ENCODE measurements at places on chromosomes 5 and 9.

- no peak for DNase-seq
These were observed 119.7 kb upstream of the TARS1 start for GRCh38 chr5:33321026-33321425.

GRCh38 chr9:80066931-80067330, 495.2 kb downstream of the TLE4 start:
- DNase-seq, result no peak

- no peak for DNase-seq
These were observed 287.6 kb upstream of the MSX2 start for GRCh38 chr5:174436750-174437149.

- no peak for DNase-seq
These were observed 1045.0 kb upstream of the DMAC1 start for GRCh38 chr9:8844549-8844948.

DNA sequence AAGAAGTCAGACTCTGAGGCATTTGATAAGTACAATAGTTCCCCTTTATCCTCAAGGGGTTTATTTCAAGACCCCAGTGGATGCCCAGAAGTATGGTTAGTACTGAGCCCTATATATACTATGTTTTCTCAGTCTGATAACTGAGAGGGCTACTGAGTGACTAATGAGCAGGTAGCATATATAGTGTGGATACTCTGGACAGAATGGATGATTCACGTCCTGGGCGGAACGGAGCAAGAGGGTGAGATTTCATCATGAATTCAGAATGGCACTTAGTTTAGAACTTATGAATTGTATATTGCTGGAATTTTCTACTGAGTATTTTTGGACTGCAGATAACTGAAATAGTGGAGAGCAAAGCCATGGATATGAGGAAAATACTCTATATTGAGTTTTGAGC, 457.6 kb downstream of the PLK2 start:
- DNase-seq, result no peak

- DNase-seq, result no peak
These were observed 87.7 kb downstream of the NSUN2 start for GRCh38 chr5:6545036-6545693.

DNA sequence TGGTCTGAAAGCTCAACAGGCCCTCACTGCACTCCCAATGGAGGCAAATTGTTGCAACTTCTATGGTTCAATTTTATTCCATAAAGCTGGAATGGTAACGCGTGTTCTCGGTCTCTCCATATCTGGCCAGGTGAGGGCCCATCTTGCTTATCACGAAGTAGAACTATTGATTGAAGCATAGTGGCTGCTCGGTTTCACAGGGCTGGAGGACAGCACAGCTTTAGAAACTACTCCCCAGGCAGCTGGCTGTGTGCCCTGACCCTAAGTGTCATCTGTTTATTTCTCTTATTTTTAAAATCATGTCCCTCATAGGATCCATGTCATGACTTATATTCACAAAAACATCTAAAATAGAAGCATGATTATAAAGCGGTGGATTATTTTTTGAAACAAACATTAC, 223.4 kb downstream of the NPR3 start:
- DNase-seq, result no peak

DNA sequence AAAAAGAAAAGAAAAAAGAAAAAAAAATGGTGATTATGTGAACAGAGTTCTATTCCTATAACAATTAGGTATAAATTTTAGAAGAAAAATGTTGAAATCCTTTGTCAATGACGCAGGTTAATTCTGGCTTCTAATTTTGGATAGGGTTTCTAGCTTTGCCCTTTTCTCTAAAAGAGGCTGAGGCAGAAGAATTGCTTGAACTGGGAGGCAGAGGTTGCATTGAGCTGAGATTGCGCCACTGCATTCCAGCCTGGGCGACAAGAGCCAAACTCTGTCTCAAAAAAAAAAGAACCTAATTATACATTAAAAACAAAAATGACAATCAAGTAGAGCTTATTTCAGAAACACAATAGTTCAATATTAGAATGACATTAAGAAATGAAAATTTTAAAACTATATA, 2.9 kb downstream of the STXBP1 start:
- DNase-seq, result no peak

DNA sequence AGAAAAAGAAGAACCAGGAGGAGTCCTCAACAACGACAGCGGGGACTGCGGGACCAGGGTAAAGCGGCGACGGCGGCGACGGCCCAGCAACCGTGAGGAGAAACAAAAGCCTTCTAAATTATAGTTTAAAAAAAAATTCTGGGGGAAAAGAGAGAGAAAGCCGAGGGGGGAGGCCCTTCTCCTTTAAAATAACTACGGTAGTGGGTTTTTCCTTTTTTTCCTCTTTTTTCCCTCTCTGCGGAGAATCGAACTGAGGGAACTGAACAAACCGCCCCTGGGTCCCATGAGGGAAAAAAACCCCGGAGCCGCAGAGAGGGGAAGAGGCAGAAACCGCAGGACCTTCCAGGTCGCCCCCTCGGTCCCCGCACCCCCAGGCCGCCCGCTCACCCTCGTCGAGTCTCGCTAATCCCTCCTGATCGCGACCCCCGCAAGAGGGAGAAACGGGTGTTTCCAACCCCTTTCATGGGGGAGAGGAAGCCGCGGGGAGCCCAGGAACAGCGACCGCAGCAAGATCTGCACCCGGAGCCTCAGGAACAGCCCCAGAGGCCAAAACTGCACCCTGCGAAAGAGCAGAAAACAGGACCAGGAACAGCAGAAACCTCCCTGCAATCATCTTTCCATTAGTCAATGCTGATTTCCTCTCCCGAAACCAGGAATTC, 453 bp downstream of the CPEB4 start:
- no peak for DNase-seq

DNA sequence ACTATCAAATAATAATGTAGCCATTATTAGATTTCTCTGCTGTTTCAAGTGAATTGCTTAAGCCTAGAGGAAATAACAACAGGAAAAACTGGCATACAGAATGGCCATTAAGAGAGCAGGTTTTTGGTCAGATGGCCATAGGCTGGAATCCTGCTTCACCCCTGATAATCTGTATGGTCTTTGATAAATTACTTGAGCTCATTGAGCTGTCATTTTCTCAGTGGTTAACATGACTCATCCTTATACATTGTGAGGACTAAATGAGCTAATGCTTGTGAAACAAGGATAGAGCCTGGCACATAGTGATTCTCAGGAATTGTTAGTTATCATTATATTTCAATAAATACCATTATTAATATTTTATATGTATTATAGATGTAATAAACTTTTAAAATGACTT, 516.5 kb downstream of the KIF4B start:
- DNase-seq, result no peak

Data from activated CD8-positive, alpha-beta memory T cell treated with anti-CD3 and anti-CD28 coated beads for 1 hour (primary cell).